ENCODE measurements at places on chromosomes 5 and 9. TPM values are rescaled to one million over a fixed set of nuclear protein-coding genes. Genes with fewer than 3 reads are reported as not detected.

DNA sequence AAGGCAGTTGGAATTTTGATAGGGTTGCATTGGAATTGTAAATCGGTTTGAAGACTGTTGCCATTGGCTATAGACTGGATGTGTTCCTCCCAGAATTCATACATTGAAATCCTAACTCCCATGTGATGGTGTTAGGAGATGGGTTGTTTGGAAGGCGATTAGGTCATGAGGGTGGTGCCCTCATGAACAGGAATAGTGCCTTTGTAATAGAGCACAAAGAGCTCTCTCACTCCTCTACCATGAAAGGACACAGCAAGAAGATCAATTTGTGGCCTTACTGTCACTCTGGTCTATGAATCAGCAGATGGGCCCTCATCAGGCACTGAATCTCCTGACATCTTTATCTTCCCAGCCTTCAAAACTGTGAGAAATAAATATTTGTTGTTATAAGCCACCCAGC is 133.2 kb downstream of the PARP8 start:
- DNase-seq, result no peak

GRCh38 chr9:5580650-5581049 is 48.3 kb upstream of the RIC1 start:
- DNase-seq, result no peak

DNA sequence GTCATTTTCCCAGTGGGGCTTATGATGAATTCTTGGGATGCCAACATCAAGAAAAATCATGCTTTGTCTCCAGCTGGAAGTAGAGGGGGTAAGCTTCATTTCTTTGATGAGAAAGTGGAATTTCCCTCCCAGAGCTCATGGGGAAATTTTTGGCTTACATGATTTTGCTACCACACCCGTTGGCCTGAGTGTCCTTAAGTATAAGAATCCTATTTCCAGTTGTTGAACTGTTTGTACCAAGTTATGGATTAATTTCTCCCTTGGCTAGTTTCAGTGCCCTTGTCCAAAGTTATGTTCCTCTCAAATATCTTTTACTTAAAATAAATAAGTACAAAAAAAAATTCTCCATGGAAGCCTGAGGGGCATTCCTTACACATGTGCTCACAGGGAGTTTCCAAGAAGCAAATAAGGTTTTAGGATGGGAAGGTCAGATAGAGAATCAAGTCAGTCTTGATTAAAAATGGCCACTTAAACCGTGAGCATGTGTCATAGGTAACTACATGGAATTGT is 82.3 kb downstream of the PTCD2 start:
- DNase-seq, result no peak

GRCh38 chr9:90340421-90340820 is 302.2 kb downstream of the DIRAS2 start:
- no peak for DNase-seq

- DNase-seq, result no peak
These were observed 497.0 kb upstream of the TNC start for GRCh38 chr9:115615000-115615401.

GRCh38 chr9:81680506-81680905 is 8.8 kb downstream of the TLE1 start:
- DNase-seq, result no peak

DNA sequence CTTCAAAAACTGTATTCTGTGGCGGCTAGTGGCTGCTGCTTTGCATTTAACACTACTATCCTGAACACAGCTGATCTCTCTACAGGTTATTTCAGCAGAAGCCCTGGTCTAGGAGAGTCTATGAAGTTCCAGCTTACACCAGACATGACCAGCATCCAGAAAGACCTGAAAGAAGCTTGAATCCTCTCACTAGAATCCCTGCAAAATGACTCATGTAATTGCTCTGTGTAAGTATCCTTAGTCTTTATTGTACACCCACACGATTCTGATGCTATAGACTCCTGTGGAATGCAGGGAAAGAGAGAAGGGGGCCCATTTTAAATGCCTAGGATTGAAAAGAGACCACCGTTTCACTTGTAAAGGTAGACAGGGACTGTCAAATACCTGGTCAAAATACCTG is 859 bp upstream of the GRIA1 start:
- no peak for DNase-seq

- no peak for DNase-seq
These were observed 8.0 kb upstream of the HABP4 start for GRCh38 chr9:96441798-96442445.

GRCh38 chr9:134891053-134891452 is 10.4 kb downstream of the FCN2 start:
- DNase-seq, result peak; percentile 22

DNA sequence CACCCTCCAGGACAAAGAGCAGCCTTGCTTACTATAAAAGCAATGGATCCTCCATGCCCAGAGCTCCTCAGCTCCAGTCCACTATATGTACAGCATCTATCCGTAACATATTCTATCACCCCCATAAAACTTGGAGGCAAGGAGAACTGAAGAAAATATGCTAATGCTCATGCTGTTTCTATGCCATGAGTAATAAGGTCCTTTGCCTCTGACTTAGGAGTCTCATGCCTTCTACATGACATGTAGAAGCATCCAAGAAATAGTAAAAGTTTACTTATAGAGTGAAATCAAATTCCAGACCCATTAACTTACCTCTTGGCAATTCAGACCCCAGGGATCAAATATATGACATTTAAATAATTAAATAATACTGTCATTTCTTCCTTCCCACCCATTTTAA is 33.7 kb downstream of the SSBP2 start:
- no peak for DNase-seq

GRCh38 chr9:107874591-107875369 is 385.2 kb upstream of the KLF4 start:
- no peak for DNase-seq

GRCh38 chr5:180135967-180136629 is 64.5 kb upstream of the RNF130 start:
- DNase-seq, result peak; percentile 36

DNA sequence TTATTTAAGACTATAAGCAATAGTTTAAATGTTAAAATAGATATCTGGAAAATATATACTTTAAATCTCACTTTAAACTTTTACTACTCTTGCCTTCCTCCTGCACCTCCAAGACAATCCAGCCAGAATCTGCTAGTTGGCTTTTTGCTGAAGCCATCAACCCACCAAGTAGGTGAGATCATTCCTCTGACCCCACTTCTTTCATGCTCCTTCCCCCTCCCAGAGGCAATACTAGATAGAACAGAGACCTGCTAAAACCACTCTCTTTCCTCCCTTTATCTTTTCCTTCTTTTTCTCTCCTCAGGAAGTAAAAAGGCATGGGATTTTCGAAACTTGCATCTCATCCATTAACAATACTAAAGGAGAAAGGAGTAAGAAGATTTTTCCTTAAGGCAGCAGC is 30.1 kb upstream of the CAMK4 start:
- DNase-seq, result no peak

DNA sequence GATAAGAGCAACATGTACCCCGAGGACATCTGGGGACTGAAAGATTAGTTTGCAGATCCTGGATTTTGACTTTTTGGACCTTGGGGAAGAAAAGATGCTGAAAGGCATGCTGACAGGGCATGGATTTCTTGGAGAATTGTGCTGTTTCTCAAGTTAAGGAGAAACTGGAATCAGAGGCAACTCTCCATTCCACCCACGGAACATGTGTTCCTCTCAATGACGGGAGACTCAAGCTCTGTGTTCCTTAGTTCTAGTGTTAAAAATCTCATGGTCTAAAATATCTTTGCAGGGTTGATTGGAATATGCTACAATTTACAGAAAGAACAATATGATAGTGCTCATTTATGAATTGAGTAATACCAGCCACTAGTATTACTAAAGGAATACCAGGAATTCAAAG is 34.4 kb upstream of the CDH12 start:
- no peak for DNase-seq

- no peak for DNase-seq
These were observed 9.2 kb downstream of the PRR16 start for GRCh38 chr5:120473332-120473731.

DNA sequence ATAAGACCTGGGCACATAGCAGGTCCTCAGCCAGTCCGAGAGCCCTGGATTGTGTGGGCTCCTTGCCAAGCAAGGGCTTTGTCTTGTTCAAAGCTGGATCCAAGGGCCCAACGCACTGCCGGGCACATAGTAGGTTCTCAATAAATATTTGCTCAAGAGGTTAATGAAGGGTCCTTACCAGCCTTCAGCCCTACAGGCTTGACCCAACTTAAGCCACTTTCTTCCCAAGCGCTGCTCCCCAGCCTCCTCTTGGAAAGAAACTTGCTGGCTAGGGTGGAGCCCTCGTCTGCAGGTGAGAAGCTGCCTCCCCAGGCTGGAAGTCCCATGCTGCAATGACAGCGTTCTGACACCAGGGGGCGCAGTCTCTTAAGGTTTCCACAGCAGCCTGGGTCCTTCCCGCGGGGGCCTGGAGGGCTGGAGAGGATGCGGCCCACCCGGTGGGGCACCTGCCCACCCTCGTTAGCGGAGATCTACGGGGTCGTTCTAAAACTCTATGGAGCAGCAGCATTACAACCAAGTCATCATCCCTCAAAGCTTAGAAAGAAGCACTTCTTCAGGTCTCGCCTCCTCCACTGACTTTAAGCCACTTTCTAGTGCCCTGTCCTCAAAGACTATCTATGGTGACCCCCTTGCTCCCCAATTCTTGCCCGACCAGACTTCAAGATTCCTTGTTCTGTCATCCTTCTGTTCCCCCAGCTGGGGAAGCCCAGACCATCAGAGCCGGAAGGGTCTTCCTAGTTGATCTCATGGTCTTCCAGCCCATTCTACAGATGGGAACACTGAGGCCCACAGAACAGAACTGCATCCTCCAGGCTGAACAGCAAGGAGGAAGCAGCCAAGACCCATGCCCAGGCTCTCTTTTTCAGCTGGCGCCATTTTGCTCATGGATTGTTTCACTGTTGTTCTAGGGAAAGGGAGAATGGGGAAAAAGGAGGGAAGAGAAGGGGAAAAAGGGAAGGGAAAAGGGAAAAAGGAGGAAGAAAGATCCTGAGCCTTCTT is 115.4 kb downstream of the LHX2 start:
- DNase-seq, result peak; percentile 84

- no peak for DNase-seq
These were observed 56.5 kb upstream of the NOTCH1 start for GRCh38 chr9:136602193-136602885.

DNA sequence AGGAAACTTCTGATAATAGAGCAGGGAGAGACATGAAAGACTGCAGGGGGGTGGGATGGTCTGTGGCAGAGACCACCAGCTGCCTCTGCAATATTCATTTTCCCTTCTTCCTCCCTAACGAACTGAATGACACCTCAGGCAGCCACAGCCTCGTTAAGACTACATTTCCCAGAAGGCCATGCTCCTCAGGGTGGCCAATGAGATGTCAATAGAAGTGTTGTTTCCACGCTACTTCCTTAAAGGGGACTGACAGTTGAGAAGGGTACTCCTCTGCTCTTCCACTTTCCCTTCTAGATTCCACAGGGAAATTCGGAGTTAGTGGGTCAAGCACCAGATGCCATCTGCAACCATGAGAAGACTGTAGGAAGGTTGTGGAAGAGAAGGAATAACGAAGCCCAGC is 52.0 kb upstream of the DAPK1 start:
- DNase-seq, result no peak

DNA sequence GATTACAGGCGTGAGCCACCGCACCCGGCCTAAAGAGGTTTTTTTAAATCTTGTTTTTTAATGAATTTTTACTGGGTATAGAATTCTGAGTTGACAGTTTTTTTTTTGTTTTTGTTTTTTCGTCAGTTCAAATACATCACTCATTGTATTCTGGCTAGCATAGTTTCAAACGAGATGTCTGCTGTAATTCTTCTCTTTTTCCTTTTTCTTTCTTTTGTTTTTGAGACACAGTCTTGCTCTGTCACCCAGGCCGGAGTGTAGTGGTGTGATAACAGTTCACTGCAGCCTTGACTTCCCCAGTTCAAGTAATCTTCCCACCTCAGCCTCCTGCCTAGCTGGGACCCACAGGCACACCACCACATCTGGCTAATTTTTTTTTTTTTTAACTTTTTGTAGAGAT is 2.2 kb upstream of the PRRT1B start:
- no peak for DNase-seq

DNA sequence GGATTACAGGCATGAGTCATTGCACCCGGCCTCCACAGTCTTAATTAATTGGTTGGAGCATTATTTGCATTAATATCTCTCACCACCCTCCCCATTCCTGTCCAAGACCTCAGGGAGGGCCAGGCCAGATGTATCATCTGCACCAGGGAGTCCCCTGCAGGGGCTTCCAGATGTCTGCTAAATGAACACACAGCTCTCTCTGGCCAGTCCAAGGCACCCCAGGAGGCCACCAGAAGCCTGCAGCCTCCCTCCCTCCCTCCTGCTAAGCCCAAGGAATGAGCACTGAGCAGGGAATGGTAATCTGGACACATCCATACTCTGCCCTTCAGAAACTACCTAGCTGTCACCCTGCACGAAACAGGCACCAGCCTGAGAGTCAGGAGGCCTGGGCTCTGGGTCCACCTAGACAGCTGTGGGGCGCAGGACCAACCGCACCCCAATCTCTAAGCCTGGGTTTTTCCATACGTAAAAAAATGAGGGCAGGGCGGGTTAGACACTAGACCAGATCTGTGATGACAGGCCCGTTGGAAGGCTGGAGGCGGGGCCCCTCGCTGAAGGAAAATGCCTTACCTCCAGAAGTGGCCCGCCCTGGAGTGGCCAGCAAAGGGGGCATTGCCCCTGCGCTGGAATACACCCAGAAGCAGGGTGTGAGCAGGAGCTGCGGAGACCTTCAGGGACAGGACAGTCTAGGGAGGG is 8.3 kb downstream of the CIZ1 start:
- DNase-seq, result no peak

- peak; percentile 8 for DNase-seq
These were observed 162.7 kb downstream of the MACROH2A1 start for GRCh38 chr5:135236228-135236907.

GRCh38 chr5:135457424-135458071 is 5.4 kb upstream of the TIFAB start:
- DNase-seq, result peak; percentile 73

- no peak for DNase-seq
These were observed 1.1 kb upstream of the LCN9 start for GRCh38 chr9:135661816-135662560.

DNA sequence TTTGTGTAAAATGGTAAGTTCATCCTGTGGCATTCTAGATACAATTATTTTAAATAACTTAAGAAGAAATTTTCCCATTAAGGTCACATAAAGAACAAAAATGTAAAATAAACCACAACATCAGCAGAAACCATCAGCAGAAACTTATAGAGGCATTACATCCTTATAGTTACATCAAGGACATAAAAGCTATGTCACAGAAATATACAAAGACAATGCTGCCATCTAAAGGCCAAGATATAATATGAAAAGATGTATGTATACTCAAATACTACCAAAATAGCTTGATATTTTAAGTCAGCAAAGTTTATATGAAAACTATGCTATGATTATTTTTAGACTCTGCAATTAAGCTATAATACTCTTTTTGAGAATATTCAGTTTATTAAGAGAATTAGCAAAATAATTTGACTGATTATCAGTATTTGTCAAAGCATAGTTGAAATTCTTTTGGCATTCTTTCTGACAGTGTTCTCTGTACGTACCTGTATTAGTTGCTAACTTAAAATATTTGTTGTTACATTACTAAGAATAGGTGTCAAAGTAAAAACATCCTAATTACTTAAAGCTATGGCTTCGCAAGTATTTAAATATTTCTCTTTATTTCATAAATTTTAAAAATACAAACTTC is 36.2 kb downstream of the FBXL17 start:
- DNase-seq, result no peak

- no peak for DNase-seq
These were observed 92.2 kb downstream of the TNC start for GRCh38 chr9:115025721-115026120.

Gene C7
- not detected for total RNA-seq

Gene GABRP
- total RNA-seq, result not detected

Gene RNF20
- 40.6 TPM for total RNA-seq

Gene UNC5A
- not detected for total RNA-seq

Gene PCDHGB4
- 0.09 TPM for total RNA-seq

Gene PCDHGA9
- total RNA-seq, result not detected

Gene CDKN2B
- total RNA-seq, result 0.93 TPM

Gene BSPRY
- total RNA-seq, result 7.2 TPM

Gene PCDHA12
- not detected for total RNA-seq
